CD4-positive, alpha-beta T cell treated with Interleukin-4 for 4 hours (primary cell): ENCODE measurements at places on chromosomes 6 and 20.

DNA sequence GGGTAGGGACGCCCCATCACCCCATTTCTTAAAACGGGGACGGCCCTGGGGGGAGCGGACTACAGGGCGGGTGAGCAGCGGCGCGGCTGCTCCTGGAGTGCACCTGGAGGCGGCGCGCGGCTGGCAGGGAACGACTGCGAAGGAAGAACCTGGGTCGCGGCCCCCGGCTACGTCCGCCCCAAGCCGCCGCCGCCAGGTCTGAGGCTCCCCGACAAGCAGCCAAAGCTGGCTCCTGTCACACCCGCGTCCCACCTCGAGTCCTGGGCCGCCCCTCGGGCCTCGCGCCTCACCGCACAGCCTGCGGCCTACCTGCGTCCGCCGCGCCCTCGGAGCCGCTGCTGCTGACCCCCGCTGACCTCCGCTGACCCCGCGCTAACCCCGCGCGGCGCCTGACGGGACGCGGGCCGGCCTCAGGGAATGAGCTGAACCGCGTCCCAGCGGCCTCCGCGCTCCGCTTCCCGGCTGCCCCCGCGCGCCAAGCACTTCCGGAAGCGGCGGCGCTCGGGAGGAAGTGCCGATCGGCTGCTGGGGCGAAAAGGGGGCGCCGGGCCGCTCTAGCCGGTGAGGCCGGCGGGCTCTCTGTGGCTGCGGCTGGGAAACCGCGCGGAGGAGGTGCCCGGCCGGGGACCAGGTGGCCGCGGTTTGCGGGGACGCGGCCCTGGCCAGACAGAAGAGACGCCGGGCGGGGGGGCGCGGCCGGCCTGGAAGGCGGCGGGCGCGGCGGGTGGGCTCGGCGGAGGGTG lies at the start of the genes ARFRP1 and ZGPAT:
TSS of gene ARFRP1 (minus strand) at position 419 of the 743 bp plus-strand sequence. CDS start 885 bp downstream, outside the sequence.
TSS of gene ZGPAT (plus strand) at position 482 of the 743 bp plus-strand sequence. CDS start 542 bp downstream, outside the sequence.
- DNase-seq: peak; percentile 87

DNA sequence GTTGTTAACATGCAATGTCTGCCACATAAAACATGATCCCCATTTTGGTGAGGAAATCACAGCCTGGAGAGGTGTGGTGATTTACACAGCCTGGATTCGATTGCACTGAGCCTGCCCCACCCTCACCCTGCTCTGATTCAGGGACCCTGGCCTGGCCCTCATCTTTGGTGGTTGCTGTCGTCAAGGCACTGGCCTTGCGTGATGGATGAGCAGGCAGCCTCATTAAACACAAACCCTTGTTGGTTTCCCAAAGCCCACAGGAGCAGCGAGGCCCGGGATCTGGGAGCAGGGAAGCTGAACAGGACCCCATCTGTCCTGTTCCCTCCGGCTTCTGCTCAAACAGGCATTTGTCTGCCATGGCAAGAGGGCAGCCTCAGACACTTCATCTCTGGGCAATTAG lies 70.8 kb downstream of the CHMP4B start:
- DNase-seq: no peak

DNA sequence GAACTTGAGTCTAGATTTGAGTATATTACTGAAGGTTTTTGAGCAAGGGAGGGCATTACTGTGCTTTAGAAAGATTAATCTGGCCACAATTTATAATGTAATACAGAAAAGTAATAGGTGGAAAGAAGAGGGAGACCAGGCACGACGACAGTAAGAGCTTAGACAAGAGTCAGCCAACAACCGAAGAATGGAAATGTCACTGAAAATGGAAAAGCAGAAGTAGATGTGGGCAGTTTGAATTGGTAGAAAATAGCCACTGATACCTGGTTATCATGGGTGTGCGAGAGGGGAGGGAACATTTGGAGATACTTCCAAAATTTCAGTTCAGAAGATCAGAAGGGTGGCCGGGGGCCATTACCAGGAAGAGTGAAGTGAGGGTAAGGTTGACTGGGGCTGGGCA lies 339.1 kb downstream of the UTRN start:
- DNase-seq: no peak

DNA sequence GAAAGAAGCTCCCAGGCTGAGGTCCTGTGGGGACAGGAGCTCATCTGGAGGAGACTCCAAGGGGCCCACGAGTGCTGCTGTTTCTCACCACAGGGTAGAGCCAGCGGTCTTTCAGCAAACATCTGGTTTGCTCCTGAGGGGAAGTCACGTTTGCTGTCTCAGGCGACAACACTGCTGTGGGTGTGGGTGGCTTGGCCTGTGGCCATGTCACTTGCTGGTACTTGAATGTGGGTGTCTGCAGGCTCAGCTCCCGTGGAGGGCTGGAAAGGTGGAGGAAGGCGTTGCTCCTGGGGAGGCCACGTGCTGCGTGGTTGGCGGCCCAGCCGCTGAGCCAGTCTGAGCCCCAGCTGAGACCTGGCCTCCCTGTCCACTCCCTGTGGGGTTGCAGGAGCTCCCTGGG lies 52.8 kb upstream of the MPC1 start:
- peak; percentile 55 for DNase-seq

DNA sequence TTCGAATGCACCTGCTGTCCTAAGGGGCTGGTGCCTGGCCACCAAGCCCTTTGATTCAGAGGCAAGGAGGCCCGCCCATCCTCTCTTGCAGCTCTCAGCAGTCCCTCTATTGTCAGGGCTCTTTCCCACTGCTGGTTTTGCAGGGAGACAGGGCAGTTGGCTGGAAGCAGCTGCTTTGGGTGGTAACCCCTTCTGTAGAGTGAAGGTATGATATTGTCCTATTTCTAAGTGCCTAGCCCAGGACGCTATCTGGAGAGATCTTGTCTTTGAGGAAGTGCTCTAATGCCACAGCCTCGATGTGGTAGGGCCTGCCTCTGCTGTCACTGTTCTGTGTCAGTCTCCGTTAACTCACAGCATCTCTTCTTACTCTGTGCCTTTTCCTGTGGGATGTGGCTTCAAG lies 5.6 kb downstream of the PLCG1 start:
- peak; percentile 58 for DNase-seq

- no peak for DNase-seq
Observed at GRCh38 chr6:15048367-15048766, 197.5 kb upstream of the JARID2 start.

- DNase-seq: no peak
Observed at GRCh38 chr6:116088946-116089345, 11.7 kb upstream of the NT5DC1 start.

DNA sequence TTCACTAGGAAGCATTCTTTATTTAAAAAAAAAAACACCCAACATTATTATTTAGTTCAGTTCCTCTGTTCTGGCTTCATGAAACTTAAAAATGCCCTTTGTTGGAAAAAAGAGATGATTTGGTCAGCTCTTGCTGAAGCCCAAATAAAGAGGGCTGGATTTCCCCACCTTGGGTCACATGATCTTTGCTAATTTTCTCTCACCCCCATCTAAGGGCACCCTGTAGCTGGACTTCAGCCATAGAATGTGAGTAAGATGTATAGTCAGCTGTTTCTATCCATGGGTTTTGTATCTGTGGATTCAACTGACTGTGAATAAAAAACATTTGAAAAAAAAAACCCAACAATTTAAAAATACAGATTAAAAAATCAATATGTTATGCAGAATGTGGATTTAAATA lies 213.9 kb upstream of the SULF2 start:
- DNase-seq: no peak

DNA sequence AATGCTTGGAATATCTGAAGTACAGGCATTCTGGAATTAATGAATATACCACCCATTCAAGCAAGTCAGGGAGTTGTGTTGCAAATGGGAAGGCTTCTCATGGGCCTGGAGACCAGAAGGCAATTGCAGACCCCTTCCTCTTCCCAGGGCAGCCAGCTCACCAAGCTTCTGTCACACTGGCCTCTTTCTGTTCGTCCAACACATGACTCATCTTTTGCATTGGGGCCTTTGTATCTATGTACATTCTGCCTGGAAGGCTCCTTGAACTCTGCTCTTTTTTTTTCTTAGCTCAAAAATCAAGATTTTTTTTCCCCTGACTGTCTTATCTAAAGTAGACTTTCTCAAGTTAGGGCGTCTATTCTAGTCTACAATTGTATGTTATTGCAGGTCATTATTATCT lies 132.9 kb upstream of the MYLIP start:
- DNase-seq: no peak

DNA sequence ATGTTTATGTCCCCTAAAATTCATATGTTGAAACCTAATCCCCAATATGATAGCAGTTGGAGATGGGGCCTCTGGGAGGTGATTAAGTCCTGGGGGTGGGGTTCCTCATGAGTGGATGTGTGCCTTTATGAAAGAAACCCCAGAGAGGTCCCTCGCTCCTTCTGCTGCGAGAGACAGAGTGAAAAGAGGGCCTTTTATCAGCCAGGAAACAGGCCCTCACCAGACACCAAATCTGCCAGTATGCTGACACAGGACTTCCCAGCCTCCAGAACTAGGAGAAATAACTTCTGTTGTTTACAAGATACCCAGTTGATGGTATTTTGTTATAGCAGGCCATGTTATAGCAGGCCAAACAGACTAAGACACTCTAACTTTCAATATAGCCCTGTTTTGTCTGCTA lies 100.9 kb upstream of the NFATC2 start:
- no peak for DNase-seq

- DNase-seq: no peak
Observed at GRCh38 chr20:16491294-16491905, 81.8 kb downstream of the KIF16B start.
